HCT116 (cell line): ENCODE measurements at places on chromosomes 5 and 9. TPM values are rescaled to one million over a fixed set of nuclear protein-coding genes. Genes with fewer than 3 reads are reported as not detected.

GRCh38 chr9:113973226-113973625 lies 97.1 kb downstream of the ZNF618 start:
- H3K4me3 ChIP-seq: no peak overlapping the region
- no peaks in the 10 kb centered on the region for H3K36me3 ChIP-seq
- H3K27ac ChIP-seq: no peak overlapping the region

- H3K4me1 ChIP-seq: no peaks in the 10 kb centered on the region
- no peaks in the 10 kb centered on the region for H3K36me3 ChIP-seq
- DNase-seq: no peak
These were observed 239.7 kb downstream of the MLLT3 start for GRCh38 chr9:20382460-20383071.

GRCh38 chr5:310941-311434 lies 10.5 kb upstream of the AHRR start:
- no peak overlapping the region for H3K4me3 ChIP-seq
- DNase-seq: no peak
- H3K4me1 ChIP-seq: peaks cover 13% of the 10 kb centered on the region; the same call in 1 of the 2 replicates
- H3K27ac ChIP-seq: no peak overlapping the region
- peaks cover 15% of the 10 kb centered on the region for H3K36me3 ChIP-seq

DNA sequence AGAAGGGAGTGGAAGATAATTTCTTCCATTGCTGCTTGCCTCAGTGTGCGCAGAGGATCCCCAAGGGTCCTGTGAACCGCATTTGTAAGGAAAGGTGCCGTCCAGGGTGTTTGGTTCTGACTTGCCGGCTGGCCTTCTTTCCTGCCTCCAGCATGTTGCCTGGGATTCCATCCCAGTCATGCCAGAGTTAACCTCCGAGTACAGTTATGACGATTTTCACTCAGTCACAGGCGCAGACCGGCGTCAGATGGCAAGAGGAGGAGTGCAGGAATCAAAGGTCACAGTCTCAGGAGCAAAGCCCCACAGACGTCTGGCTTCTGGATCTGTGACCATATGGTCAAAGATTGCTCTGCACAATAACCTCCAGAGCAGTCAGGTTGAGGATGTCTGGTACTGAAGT lies 5.9 kb upstream of the GADD45G start:
- H3K36me3 ChIP-seq: no peaks in the 10 kb centered on the region
- H3K4me3 ChIP-seq: no peak overlapping the region
- H3K27me3 ChIP-seq: peaks cover 29% of the 10 kb centered on the region
- H3K27ac ChIP-seq: no peak overlapping the region

- no peak overlapping the region for H3K27ac ChIP-seq
- H3K27me3 ChIP-seq: no peaks in the 10 kb centered on the region
- H3K36me3 ChIP-seq: no peaks in the 10 kb centered on the region
- H3K4me1 ChIP-seq: no peaks in the 10 kb centered on the region
- no peak overlapping the region for H3K4me3 ChIP-seq
- DNase-seq: no peak
These were observed 901.7 kb downstream of the TLE1 start for GRCh38 chr9:80787636-80788035.

DNA sequence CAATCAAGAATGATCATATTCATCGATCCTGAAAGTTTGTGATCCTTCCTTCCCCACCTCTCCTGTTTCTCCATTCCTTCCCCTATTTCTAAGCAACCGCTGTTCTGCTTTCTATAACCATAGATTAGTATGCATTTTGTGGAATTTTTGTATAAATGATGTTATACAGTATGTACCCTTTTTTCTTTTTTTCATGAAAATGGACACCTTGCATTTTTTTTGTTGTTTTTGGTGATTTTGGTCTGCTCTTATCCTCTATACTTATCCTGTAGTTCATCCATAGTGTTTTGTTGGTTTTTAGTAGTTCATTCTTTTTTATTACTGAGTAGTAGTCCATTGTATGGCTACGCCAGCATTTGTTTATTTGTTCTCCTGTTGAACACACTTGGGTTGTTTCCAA lies 46.1 kb downstream of the SCGB3A1 start:
- H3K4me3 ChIP-seq: no peak overlapping the region
- H3K4me1 ChIP-seq: no peaks in the 10 kb centered on the region
- no peaks in the 10 kb centered on the region for H3K27me3 ChIP-seq
- no peak for DNase-seq
- peaks cover 4% of the 10 kb centered on the region; the same call in 1 of the 2 replicates for H3K36me3 ChIP-seq

DNA sequence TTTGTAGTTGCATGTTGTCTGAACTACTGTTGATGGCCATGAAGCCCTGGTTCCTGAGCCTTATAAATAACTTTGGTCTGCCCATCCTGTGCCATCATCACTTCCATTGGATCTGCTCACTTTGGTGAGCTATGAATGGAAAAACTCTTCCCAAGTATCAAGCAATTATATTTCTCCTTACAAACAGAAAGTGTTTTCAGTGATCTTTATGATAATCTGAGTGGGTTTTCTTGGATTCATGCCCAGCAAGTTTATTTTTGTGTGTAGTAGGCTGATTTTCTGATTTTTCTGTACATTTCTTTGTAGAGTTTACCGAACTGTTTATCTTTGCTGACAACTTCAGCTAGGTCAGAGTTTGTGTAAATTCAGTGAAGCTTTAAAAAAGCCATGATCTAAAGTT lies 31.0 kb downstream of the CAMK4 start:
- H3K4me1 ChIP-seq: 0 out of 2 replicates have a peak, but pooled peaks cover 4% of the 10 kb centered on the region
- H3K27me3 ChIP-seq: 0 out of 2 replicates have a peak, but pooled peaks cover 5% of the 10 kb centered on the region
- H3K36me3 ChIP-seq: no peaks in the 10 kb centered on the region
- no peak overlapping the region for H3K27ac ChIP-seq
- H3K4me3 ChIP-seq: no peak overlapping the region

- H3K27ac ChIP-seq: peak overlapping the region; percentile 83
- peaks cover 8% of the 10 kb centered on the region for H3K4me1 ChIP-seq
- peak overlapping the region; percentile 71 for H3K4me3 ChIP-seq
- no peak for DNase-seq
These were observed 866 bp downstream of the SLC22A5 start for GRCh38 chr5:132370181-132370970.

- no peaks in the 10 kb centered on the region for H3K27me3 ChIP-seq
- H3K4me1 ChIP-seq: no peaks in the 10 kb centered on the region
- no peak overlapping the region for H3K4me3 ChIP-seq
- H3K36me3 ChIP-seq: no peaks in the 10 kb centered on the region
- DNase-seq: no peak
These were observed 54.6 kb upstream of the ECM2 start for GRCh38 chr9:92590377-92590776.

- H3K27me3 ChIP-seq: no peaks in the 10 kb centered on the region
- no peaks in the 10 kb centered on the region for H3K36me3 ChIP-seq
- no peak for DNase-seq
- H3K27ac ChIP-seq: no peak overlapping the region
- no peak overlapping the region for H3K4me3 ChIP-seq
- H3K4me1 ChIP-seq: no peaks in the 10 kb centered on the region
These were observed 104.8 kb downstream of the GNA14 start for GRCh38 chr9:77543131-77543822.

GRCh38 chr5:90097082-90097477 lies 312.5 kb downstream of the CETN3 start:
- peak overlapping the region; percentile 26 for H3K4me3 ChIP-seq
- no peaks in the 10 kb centered on the region for H3K27me3 ChIP-seq
- H3K27ac ChIP-seq: peak overlapping the region; percentile 19; the same call in 1 of the 2 replicates
- no peaks in the 10 kb centered on the region for H3K36me3 ChIP-seq
- peaks cover 12% of the 10 kb centered on the region for H3K4me1 ChIP-seq
- DNase-seq: no peak

GRCh38 chr5:109650493-109650892 lies 39.2 kb upstream of the MAN2A1 start:
- no peaks in the 10 kb centered on the region for H3K36me3 ChIP-seq
- no peak overlapping the region for H3K4me3 ChIP-seq
- DNase-seq: no peak
- H3K27me3 ChIP-seq: no peaks in the 10 kb centered on the region
- no peaks in the 10 kb centered on the region for H3K4me1 ChIP-seq
- no peak overlapping the region for H3K27ac ChIP-seq

- H3K4me1 ChIP-seq: no peaks in the 10 kb centered on the region
- H3K27me3 ChIP-seq: peaks cover 33% of the 10 kb centered on the region
- H3K36me3 ChIP-seq: no peaks in the 10 kb centered on the region
- no peak overlapping the region for H3K4me3 ChIP-seq
- no peak overlapping the region for H3K27ac ChIP-seq
- no peak for DNase-seq
These were observed 315.4 kb downstream of the CDK5RAP2 start for GRCh38 chr9:120264528-120264927.

- DNase-seq: no peak
- no peaks in the 10 kb centered on the region for H3K36me3 ChIP-seq
- H3K4me1 ChIP-seq: no peaks in the 10 kb centered on the region
- no peak overlapping the region for H3K27ac ChIP-seq
- no peak overlapping the region for H3K4me3 ChIP-seq
These were observed 173.3 kb upstream of the POC5 start for GRCh38 chr5:75890546-75890945.

DNA sequence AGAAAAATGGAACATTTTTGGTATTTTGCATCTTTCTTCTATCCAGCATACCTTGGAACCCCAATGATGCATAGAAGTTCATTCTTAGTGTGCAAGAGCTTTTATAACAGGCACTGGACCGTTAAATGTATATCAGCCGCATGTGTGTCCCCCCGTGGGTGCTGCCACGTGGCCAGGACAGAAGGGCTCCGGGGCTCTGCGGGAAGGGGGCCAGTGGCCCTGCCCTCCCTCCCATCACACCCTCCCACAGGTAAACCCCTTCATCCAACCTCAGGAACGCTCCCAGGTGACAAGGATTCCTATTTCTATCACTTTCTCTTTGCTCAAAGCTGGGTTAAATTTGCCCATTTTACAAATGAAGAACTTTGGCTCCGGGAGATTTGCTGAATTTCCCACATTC lies 393.4 kb upstream of the IRX4 start:
- no peaks in the 10 kb centered on the region for H3K4me1 ChIP-seq
- no peak overlapping the region for H3K27ac ChIP-seq
- no peak for DNase-seq
- H3K27me3 ChIP-seq: no peaks in the 10 kb centered on the region

DNA sequence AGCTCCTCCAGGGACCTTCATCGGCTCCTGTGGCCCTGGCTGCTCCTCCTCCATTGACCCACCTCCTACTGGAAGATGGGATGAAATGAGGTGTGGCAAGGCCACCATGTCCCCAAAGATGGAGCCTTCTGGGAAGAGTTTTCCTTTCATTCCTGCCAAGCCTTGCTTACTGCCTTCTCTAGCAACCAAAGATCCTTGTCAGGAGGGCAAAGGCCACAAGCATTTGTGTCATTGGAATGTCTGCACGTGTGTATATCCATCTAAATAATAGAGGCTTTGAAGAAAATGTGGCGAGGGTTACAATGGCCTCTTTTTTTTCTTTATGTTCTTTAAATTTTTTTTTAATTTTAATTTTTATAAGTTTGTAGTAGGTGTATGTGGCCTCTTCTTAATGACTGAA lies 313.6 kb downstream of the ARHGEF28 start:
- no peaks in the 10 kb centered on the region for H3K36me3 ChIP-seq
- peaks cover 26% of the 10 kb centered on the region for H3K4me1 ChIP-seq
- DNase-seq: no peak

GRCh38 chr9:125262294-125262991 lies 817 bp downstream of the GAPVD1 start:
- H3K4me1 ChIP-seq: peaks cover 19% of the 10 kb centered on the region
- no peaks in the 10 kb centered on the region for H3K27me3 ChIP-seq
- DNase-seq: no peak
- H3K36me3 ChIP-seq: no peaks in the 10 kb centered on the region; the same call in 1 of the 2 replicates
- peak overlapping the region; percentile 99 for H3K4me3 ChIP-seq

GRCh38 chr5:2001300-2001699 lies 118.6 kb upstream of the IRX4 start:
- peaks cover 46% of the 10 kb centered on the region for H3K27me3 ChIP-seq
- no peak overlapping the region for H3K27ac ChIP-seq
- H3K36me3 ChIP-seq: no peaks in the 10 kb centered on the region
- H3K4me3 ChIP-seq: no peak overlapping the region

GRCh38 chr5:2303431-2304100 lies 420.8 kb upstream of the IRX4 start:
- no peak overlapping the region for H3K4me3 ChIP-seq
- H3K27me3 ChIP-seq: no peaks in the 10 kb centered on the region
- no peak for DNase-seq
- H3K36me3 ChIP-seq: no peaks in the 10 kb centered on the region

GRCh38 chr9:113737517-113738271 lies 138.4 kb upstream of the ZNF618 start:
- DNase-seq: peak; percentile 49
- no peak overlapping the region for H3K4me3 ChIP-seq
- peaks cover 11% of the 10 kb centered on the region for H3K4me1 ChIP-seq
- peaks cover 20% of the 10 kb centered on the region for H3K27me3 ChIP-seq
- H3K27ac ChIP-seq: no peak overlapping the region
- no peaks in the 10 kb centered on the region for H3K36me3 ChIP-seq

- DNase-seq: no peak
- H3K36me3 ChIP-seq: no peaks in the 10 kb centered on the region
- H3K4me1 ChIP-seq: peaks cover 15% of the 10 kb centered on the region
- H3K27ac ChIP-seq: no peak overlapping the region
- H3K4me3 ChIP-seq: no peak overlapping the region
- no peaks in the 10 kb centered on the region for H3K27me3 ChIP-seq
These were observed 1.6 kb upstream of the TMEM245 start for GRCh38 chr9:109121232-109121796.

DNA sequence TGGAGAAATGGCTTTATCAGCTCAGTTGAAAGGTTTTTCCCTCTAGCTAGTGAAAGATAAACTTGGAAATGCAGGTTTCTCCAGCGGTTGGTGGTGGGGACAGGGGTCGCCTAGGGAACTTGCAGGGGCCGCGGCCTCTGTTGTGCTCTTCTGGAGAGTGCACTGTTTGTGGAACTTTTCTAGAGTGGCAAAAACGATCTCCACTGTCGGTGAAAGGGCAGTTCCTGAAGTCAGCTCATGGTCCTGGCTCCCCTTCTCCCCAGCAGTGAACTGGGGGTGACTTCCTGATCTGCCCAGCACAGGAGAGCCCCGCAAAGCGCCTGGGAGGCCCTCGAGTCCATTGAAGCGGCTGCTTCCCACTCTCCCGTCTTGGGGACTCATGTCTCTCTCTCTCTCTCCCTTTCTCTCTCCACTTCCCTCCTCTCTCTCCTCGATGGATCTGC lies 3.2 kb downstream of the IRX1 start:
- H3K36me3 ChIP-seq: no peaks in the 10 kb centered on the region
- H3K27ac ChIP-seq: no peak overlapping the region
- H3K4me3 ChIP-seq: no peak overlapping the region
- no peaks in the 10 kb centered on the region for H3K27me3 ChIP-seq
- DNase-seq: no peak

- peak overlapping the region; percentile 25; the same call in 1 of the 2 replicates for H3K4me3 ChIP-seq
- DNase-seq: no peak
- no peak overlapping the region; the same call in 1 of the 2 replicates for H3K27ac ChIP-seq
- H3K4me1 ChIP-seq: peaks cover 6% of the 10 kb centered on the region
These were observed 127.1 kb downstream of the DPYSL3 start for GRCh38 chr5:147382776-147383175.

GRCh38 chr5:179610903-179611265 lies 12.6 kb downstream of the HNRNPH1 start:
- DNase-seq: no peak
- no peaks in the 10 kb centered on the region for H3K4me1 ChIP-seq
- peaks cover 64% of the 10 kb centered on the region for H3K36me3 ChIP-seq
- H3K27ac ChIP-seq: no peak overlapping the region
- H3K27me3 ChIP-seq: no peaks in the 10 kb centered on the region

CARTPT gene
- not detected for total RNA-seq

TEX53 gene
- total RNA-seq: not detected

ARL14EPL gene
- 22.9 TPM for total RNA-seq

GLIPR2 gene
- total RNA-seq: 14.5 TPM

TOR4A gene
- 34.0 TPM for total RNA-seq

CYLC2 gene
- total RNA-seq: not detected

SLC25A2 gene
- 0.42 TPM for total RNA-seq

SKP2 gene
- 44.3 TPM for total RNA-seq

PCDHA8 gene
- not detected for total RNA-seq

SLC6A18 gene
- not detected for total RNA-seq

SLC36A2 gene
- total RNA-seq: not detected

ACOT12 gene
- total RNA-seq: not detected

SMIM27 gene
- total RNA-seq: 8.1 TPM

RFX3 gene
- total RNA-seq: 11.8 TPM

LMX1B gene
- 11.3 TPM for total RNA-seq

NR6A1 gene
- 9.9 TPM for total RNA-seq
